ENCODE measurements at places on chromosomes 5 and 9. TPM values are rescaled to one million over a fixed set of nuclear protein-coding genes. Genes with fewer than 3 reads are reported as not detected.

ZNF454 gene
- total RNA-seq, result 0.54 TPM

ESM1 gene
- under 0.01 TPM for total RNA-seq

OXCT1 gene
- 9.7 TPM for total RNA-seq

VAV2 gene
- total RNA-seq, result 2.2 TPM

OR13J1 gene
- not detected for total RNA-seq

BRD8 gene
- 31.5 TPM for total RNA-seq

CER1 gene
- total RNA-seq, result under 0.01 TPM

F12 gene
- 3.2 TPM for total RNA-seq

FAM151B gene
- 0.81 TPM for total RNA-seq

ZNF169 gene
- total RNA-seq, result 9.7 TPM

DNAJA1 gene
- 28.3 TPM for total RNA-seq

PCDHGA3 gene
- 0.54 TPM for total RNA-seq

TLX3 gene
- total RNA-seq, result not detected

CCDC183 gene
- total RNA-seq, result 1.6 TPM

INSYN2B gene
- total RNA-seq, result not detected

SKIC3 gene
- 37.7 TPM for total RNA-seq

PTPA gene
- 55.2 TPM for total RNA-seq

UBQLN1 gene
- 87.8 TPM for total RNA-seq

IFNB1 gene
- total RNA-seq, result under 0.01 TPM

PRELID2 gene
- 13.2 TPM for total RNA-seq

ACOT12 gene
- total RNA-seq, result under 0.01 TPM

ARL14EPL gene
- total RNA-seq, result not detected

SLC25A2 gene
- total RNA-seq, result 0.54 TPM

ADAMTS13 gene
- 1.6 TPM for total RNA-seq

SPZ1 gene
- not detected for total RNA-seq

WNT8A gene
- total RNA-seq, result 1.1 TPM

OGN gene
- under 0.01 TPM for total RNA-seq

CTXN3 gene
- not detected for total RNA-seq
